ENCODE measurements at places on chromosomes 3 and 15.

GRCh38 chr3:143865302-143865701 is 17.0 kb upstream of the SLC9A9 start:
- DNase-seq = no peak

DNA sequence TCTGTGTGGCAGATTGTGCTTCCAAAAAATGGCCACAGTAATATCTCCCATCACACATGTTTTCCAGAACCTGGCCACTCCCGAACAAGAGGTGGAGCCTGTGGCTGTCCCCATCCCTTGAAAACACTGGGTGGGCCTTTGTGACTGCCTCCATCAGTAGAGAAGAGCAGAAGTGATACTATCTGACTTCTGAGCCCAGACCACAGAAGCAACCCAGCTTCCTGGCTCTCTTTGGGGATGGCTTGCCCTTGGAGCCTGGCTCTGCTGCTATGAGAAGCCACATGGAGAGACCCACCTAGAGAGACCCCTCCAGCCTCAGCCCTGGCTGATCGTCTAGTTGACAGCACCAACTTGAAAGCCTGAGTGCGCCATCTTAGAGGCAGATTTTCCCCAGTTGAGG is 39.8 kb upstream of the CMTM8 start:
- DNase-seq = no peak

GRCh38 chr3:14256046-14256445 is 77.4 kb downstream of the LSM3 start:
- DNase-seq = no peak

- no peak for DNase-seq
These were observed 24.8 kb downstream of the AADAC start for GRCh38 chr3:151838574-151839312.

GRCh38 chr15:69143756-69144436 is 16.5 kb upstream of the GLCE start:
- no peak for DNase-seq
